T follicular helper cell (primary cell): ENCODE measurements at places on chromosomes 2 and 18.
A peak's percentile ranks its signal among the peaks of the same experiment; 100 is the strongest.

GRCh38 chr2:216312441-216312840 is 59.8 kb downstream of the MARCHF4 start:
- DNase-seq, result no peak

DNA sequence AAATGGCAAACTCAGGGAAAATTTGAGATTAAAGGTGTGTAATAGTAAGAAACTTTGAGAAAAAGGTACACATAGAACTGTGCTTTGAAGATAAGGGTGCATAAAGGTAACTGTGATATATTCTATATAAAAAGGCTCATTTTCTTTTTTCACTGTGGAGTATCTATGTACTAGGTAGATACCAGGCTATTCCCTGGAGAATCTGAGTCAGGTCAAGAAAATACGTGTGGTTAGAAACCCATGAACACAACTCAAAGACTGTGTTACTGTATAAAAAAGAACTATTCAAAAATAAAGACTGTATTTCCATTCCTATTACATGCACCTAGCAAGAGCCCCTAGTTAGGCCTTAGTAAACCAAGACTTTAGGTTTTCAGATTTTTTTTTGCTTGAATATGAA is 100.1 kb upstream of the GRB14 start:
- no peak for DNase-seq

DNA sequence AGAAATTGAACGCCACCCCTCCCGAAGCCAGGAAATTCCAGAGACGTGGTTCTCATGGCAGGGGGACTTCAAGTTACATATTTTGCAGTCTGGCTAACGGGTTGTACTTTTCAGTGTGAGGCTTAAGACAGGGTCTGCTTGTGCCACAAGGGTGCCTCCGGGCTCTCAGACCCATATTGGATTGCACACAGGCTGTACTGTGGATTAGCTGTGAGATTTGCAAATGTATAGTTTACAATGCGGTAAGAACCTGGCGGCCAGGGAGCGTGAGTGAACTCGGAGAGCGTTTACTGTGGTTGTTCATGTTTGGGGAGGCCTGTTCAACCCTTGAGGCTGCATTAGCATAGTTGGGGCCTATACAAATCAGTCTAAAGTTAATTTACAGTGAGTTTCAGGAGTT is 143.9 kb upstream of the SIX2 start:
- no peak for DNase-seq

- DNase-seq, result no peak
These were observed 1056.6 kb upstream of the NXPH2 start for GRCh38 chr2:139836769-139837168.

- no peak for DNase-seq
These were observed 60.2 kb downstream of the EIF5B start for GRCh38 chr2:99397266-99397920.

DNA sequence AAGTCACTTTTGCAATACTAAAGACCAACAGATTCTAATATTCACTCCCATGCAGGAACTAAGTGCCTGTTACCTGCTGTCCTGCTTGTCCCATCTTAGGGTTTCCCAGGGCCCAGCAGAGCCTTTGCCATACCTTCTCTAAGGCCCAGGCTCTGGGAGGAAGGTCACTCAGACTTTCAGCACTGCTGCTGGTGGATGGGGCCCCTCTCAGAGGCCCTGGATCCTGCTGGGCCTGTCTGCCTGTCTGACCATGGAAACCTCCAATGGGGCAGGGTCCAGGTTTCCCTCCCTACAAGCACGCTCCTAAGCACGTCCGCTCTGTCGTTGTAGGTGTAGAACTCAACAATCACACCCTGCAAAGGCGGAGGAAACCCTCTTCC is 75.1 kb downstream of the RRM2 start:
- no peak for DNase-seq

DNA sequence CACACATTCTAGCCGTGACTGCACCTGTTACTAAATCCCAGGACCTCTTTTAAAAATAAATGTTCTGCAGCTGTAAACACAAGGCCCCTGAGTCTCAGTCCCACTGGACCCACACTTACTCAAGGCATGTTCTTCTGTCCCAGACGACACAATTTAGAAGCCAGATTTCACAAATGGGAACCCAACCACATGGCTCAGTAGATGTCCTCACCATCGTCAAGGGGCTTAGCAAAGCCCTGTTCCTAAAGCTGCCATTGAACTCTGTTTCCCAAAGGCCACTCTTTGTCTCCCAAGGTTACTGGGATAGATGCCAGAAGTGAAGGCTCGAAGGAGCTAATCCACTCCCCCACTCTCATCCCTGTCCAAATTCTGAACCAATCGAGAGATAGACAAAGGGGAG is 301.0 kb downstream of the GALR1 start:
- no peak for DNase-seq

DNA sequence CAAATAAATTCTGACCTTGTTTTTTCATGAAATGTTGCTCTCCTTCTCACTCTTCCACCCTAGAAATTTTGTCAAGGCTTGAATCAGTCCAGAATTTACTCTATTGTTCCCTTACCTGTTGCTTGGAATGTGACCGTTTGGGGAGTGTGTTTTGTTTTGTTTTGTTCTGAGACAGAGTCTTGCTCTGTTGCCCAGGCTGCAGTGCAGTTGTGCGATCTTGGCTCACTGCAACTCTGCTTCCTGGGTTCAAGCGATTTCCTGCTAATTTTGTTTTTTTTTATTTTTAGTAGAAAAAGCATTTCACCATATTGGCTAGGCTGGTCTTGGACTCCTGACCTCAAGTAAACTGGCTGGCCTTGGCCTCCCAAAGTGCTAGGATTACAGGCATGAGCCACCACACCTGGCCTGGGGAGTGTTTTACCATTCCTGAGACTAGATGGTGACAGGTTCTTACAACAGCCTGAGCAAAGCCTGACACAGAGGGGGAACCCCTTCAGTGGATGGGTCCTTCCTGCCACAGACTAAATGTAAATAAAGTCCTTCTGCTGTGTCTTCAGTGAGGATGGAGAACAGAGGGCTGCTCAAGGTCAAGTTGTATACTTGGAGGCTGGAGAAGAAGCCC is 52.0 kb downstream of the HAUS1 start:
- no peak for DNase-seq

DNA sequence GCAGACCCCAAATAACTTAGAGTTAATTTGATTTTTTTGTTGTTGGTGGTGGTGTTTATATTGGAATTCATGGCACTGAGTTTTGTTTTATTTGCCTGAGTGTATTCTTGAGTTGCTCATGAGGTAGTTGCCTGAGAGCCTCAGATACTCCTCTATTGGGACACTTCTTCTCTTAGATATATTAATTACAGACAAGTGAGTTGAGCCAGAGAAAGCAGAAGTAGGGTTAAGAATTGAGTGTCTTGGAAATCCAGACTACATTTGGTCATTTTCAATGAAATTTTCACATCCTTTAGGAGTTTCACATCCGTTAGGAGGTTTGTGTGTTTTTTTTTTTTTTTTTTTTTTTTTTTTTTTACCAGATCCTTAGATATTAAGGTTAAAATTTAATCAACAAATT is 29.0 kb downstream of the FMNL2 start:
- DNase-seq, result no peak

- DNase-seq, result no peak
These were observed 290.1 kb upstream of the KLHL14 start for GRCh38 chr18:33062834-33063364.

DNA sequence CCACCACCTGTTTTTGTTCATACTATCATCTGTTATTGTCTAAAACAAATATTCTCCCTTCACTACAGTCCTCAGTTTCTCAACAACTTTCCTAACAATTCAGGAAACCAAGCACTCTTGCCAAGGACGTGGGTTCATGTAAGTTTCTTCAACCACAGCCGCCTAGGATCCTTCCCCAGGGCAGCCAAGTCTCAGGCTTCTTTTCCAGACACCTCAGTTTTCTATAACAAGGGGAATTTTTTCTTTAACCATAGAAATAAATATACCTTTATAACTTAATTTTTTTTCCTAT is 39.4 kb upstream of the AGPS start:
- DNase-seq, result no peak

DNA sequence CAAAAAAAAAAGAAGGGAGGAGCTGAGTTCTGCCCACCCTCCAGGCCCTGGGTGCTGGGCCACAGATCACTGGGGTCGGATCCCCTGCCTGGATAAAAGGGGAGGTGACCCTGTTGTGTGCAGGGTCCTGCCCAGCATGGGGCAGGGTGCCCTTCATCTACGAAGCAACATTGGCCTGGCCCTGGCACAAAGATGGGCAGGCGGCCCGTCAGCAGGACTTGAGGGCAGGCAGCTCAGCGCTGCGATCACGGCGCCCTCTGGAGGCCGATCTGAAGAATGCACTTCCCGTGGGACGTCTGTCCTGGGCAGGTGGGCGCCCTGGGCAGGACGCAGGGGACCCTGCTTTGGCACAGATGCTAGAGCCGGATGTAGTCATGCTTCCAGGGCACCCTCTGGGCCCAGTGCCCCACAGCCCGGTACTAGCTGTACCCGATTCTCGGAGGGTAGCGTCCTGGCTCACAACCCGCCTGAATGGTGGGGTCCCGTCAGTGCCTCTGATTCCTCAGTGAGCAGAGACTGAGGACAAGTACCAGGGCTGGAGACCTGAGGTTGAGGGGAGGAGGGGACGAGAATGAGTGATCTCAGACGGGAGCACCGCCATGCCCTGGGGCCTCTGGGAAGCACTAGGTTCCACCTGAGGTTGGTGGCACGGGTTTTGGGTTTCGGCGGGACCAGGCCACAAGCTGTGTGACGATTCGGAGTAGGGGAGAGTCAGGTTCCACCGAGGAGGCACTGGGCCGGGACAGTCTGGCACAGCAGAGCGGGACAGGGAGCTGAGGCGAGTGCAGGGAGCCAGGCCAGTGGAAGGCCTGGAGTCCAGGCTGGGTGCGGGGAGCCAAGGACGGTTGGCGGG is 18.0 kb downstream of the ARID5A start:
- DNase-seq, result peak; percentile 50

- no peak for DNase-seq
These were observed 29.4 kb downstream of the KIF1A start for GRCh38 chr2:240790370-240791220.

- no peak for DNase-seq
These were observed 225.5 kb downstream of the DYSF start for GRCh38 chr2:71678874-71679273.

DNA sequence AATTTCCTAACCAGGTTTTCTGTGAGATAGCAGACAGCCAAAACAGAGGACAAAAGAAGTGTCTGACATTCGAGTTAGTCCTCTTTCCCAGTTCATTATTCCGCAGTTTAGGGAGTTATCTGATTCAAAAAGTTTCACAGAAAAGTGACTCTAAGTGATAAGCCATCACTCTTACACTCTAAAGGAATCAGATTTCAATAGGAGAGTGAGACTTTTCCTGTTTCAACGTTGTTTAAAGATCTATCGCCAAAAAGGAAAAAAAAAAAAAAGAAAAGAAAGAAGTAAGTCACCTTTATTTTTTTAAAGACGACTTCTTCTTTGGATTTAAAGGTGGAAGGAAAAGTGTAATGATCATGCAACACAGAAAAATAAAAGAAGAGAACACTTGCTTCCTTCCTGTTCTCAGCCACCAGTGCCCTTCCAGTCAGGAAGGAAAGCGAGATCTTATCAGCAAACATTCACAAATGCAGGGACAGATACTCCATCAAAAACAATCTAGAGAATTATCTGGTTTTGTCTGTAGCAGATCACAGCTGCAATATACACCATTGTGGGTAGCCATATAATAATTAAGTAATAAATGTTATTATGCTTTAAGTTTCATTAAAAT is 49.8 kb downstream of the TFPI start:
- DNase-seq, result no peak

DNA sequence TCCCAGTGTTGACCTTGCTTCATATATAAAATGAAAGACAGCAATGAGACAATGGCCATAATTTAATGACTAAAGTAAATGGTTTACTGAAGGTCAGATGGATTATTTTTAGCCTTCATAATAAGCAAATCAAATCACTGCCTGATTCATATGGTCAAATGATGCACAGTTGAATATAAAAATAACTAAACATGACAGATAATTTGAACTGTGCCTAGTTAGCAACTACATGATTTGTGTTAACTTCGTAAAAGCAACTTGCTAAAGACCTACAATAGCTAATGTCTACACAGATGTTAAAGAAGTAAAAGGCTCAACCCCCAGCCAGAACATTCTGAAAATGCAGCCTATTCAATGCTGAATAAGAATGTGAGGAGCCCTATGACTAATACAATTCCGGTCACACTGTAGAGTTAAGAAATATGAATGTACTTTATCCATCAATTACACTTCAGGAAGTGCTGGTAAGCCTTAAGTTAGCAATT is 590.8 kb upstream of the CDH2 start:
- no peak for DNase-seq

DNA sequence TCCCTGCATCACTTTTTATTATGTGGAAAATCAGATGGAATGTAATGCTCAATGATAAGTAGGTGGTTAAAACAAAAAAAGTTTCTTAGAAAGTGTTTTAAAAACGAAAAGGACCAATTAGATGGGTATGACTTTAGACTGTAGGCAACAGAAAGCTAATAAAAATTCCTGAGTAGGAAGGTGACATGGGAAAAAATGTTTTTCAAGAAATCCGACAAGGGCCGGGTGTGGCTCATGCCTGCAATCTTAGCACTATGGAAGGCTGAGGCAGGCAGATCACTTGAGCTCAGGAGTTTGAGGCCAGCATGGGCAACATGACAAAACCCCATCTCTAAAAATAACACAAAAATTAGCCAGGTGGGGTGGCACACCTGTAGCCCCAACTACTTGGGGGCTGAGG is 126.1 kb downstream of the THADA start:
- no peak for DNase-seq

- no peak for DNase-seq
These were observed 107.8 kb downstream of the MEP1B start for GRCh38 chr18:32297579-32298170.

DNA sequence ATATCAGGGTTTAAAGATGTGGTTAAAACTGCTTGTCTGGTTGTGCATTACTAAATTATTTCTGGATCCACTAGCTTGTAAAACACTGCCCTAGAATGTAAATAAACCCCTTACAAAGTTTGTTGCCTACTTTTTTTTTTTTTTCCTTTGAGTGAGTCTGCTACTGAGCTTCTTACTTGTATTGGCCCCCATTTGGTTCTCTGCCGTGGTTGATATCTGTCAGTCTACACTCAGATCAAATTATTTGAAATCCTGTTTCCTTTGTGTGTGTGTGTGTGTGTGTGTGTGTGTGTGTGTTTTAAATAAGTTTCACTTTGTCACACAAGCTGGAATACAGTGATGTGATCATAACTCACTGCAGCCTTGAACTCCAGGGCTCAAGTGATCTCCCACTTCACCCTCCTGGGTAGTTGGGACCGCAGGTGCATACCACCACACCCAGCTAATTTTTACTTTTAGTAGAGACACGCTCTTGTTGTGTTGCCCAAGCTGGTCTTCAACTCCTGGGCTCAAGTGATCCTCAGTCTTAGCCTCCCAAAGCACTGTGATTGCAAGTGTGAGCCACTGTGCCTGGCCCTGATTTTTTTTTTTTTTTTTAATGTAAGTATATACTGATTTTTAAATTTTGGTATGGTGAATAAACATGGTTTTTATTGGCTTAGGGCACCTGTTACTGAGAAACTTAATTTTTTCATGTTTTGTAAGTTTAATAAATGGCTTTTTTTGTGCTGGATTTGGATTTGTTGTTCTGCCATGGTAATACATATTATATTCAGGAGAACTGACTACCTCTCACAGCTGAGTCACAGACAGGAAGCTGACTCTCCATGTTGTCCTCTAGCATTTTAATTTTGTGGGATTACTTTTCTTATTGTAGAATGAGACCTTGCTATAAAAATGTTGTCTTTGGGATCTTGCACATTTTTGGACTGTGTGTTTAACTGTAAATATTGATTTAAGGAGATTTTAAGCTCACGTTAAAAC is 48.5 kb downstream of the MAP4K4 start:
- DNase-seq, result no peak
